ENCODE measurements at places on chromosomes 11 and 22.

DNA sequence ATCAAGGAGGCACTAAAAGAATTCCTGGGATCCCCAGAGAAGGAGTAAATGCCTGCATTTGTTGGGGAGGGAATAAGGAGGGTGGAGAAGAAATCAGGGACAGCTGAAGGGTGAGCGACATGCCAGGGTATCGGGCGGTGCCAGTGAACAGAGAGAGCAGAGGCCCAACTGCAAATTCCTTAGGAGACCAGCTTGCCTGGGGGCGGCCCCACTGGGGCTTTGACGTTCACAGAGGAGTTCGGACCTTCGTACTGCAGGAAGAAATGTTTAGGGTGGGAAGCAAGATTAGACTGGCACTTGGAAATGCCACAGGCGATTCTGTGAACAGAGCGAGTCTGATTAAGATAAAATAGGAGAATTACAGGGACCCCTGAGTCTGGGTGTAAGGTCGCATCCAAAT lies 65.1 kb upstream of the FGF3 start:
- no peak for DNase-seq

DNA sequence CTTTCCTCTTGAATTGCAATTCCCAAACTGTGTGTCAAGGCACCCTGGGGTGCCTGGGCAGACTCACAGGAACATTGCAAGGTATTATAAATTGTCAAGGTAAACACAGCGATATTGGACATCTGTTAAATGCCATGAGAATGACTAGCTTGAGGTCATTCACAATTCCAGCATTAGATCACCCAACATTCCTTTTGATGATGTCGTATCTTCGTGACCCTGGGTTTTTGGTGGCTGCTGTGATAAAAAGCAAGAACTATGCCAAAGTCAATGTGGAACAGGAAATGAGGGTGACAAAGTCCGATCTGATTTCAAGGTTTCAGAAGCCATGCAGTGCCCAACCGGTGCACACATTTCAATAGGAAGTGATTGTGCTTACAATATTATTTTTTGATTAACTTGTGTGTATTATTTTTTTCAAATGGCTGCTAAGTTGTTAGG lies 458.4 kb downstream of the MIAT start:
- DNase-seq = no peak

DNA sequence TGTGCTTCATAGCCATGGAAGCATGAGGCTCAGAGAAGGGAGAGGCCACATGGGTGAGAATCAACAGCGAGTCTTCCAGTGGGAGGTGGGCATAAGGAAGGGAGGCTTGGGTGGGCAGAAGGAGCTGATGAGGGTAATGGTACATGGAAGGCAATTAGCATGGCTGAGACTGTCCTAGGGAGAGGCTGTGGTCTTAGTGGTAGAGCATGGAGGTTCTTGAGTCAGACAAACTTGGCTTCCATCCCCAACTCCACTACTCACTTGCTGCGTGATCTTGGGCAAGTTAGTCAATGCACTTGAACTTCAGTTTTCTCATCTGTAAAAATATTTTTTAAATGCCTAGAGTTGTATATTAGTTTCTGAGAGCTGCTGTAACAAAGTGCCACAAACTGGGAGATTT lies 227.2 kb upstream of the E2F8 start:
- DNase-seq = no peak

DNA sequence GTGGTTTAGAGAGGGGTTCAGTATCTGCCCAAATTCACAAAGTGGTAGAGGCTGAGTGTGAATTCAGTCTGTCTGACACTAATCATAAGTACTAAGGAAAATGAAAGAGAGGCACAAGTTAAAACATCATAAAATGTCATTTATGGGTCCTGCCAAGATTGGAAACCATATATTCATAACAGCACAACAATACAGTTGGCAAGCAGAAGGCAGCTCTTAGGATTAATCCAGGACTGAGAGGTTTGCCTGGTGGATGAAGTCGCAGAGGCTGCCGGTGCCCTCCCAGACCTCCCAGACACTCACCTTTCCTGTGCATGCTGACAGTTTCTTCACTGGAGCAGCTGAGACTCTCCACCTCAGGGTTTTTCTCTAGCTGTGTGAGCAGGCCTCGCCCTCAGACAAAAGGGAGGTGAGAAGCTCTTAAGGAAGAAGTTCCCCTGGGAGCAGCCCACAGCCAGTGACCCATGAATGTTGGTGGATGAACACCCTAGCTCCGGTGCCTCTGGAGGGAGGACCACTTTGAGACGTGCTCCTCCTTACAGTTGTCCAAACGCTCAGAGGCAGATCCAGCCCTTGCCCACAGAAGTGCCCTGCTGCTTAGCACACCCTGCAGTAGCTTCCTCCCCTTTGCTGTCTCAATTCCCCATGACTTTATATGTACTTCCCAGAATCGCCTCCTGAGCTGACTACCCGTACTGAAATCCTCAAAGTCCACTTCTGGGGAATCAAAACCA lies 43.7 kb downstream of the MAML2 start:
- no peak for DNase-seq

- DNase-seq = no peak
These were observed 14.4 kb upstream of the SLC39A13 start for GRCh38 chr11:47394050-47394321.

GRCh38 chr22:27317096-27317495 lies 484.5 kb downstream of the MN1 start:
- no peak for DNase-seq

GRCh38 chr11:12116425-12117032 lies 6.1 kb downstream of the MICAL2 start:
- no peak for DNase-seq

DNA sequence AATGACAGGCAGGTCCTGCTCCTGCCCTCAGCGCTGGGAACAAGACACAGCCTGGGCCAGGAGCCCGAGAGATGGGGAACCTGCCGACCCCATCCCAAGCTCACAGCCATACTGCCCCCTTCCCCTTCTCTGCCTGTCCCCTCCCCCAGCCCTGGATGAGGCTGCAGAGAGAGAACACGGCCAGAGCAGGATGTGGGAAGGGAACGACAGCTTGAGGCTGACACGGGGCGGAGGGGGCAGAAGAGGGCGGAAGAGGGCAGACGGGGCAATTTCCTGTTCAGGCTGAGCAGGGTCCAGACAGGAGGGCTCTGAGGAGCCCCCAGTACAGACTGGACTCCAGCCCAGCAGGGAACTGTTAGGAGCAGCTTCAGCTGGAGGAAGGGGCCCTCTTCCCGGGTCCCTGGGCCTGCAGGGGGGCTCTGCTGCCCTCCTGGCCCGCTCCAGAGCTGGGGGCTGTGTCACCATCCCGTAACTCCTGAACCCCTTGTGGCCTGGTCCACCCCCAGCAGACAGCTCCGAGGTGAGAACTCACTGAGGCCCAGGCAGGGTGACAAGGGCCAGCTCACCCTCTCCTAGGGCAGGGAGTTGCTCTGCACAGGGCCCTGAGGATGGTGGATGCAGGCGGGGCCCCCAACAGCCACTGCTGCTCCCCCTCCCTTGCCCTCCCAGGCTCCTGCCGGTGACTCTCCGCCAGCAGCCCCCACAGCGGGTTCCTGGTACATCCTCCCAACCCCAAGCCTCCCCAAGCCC lies 5.7 kb downstream of the CTSD start:
- peak; percentile 29 for DNase-seq

GRCh38 chr22:38941488-38941987 lies 15.9 kb upstream of the APOBEC3A start:
- no peak for DNase-seq

DNA sequence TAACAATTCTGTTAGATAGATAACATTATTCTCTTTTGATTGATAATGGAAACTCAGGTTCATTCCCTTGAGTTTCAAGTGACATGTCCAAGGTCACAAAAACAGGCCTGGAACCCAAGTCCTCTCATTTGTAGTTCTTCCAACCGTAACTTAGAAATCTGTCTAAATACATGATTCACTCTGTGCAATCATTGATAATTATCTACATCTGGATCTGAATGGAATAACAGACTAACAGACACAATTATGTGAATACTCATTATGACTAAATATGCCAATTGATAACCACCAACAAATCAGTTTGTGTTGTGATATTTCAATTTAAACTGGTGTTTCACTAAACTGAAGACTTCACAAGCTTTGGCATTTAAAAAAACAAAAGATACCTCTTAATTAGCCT lies 71.0 kb downstream of the RBFOX2 start:
- no peak for DNase-seq

DNA sequence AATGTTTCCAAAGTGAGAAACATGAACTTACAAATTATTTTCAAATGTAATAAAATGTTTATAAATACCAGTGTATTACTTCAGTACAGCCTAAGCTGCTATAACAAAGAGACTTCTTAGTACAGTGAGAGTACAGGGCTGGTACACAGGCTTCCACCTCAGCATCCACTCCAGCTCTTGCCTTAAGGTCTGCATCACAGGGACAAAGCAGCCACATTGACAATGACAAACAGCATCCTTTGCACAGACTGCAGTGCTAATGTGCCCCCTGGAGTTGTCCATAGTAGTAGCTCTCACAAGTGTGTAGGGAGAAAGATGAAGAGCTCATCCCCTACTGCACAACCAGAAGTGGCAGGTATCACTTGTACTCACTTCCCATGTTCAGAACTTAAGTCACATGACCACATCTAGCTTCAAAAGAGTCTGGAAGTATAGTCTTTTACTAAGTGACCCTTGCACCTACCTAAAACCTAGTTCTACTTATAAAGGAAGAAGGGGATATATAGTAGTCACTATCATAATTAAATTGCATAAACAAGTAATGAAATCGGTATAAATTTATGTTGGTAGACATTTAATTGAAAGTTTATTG lies 10.7 kb upstream of the LIPT2 start:
- no peak for DNase-seq

DNA sequence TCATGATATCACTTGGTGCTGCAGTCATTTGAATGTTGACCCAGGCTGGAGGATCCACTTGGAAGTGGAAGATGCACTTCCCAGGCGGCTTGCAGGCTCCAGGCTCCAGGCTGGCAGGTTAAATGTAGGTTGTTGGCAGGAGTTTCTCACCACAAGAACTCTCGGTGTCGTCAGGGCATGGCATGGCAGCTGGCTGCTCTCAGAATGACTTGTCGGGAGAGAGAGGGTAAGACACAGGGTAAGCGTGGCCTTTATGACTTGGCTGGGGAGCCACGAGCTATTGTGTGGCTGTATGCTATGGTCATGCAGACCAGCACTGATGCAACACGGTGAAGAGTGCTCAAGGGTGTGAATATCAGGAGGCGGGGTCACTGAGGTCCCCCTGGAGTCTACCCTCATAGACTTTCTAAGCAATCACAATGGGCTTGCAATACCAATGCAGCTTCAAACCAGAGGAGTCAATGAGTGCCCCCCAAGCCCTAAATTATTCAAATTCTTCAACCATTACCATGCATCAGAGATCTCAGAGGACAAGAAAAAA lies 1027.7 kb downstream of the OPCML start:
- no peak for DNase-seq

- DNase-seq = no peak
These were observed 24.2 kb downstream of the FLI1 start for GRCh38 chr11:128718064-128718463.

DNA sequence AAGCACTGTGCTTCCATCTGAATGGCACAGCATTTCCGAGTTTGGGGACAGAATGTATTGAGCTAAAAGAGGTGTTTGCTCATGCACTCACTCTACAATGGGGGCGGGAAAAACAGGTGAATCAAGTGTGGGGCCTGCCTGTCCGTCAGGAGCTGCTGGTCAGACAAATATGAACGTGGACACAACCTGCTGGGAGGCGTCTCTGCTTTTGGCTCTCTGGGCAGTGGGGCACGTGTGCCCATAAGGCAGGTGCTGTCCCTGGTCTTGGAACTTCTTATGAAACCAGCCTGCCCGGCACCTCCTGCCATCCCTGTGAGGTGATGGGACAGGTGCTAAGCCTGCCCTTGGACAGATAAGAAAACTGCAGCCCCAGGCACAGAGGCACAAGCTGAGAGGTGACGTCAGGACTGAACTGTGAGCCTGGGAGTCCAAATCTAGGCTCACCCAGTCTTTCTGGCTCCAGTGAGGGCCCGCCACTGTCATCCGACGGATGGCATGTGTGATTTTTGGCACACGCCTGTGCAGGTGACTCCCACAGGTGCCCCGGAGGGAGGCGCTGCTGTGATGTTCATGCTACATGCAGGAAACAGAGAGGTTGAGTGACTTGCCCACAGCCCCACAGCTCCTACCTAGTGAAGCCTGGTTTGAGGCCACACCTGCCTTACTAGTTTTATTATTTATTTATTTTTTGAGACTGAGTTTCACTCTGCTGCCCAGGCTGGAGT lies 51.6 kb downstream of the SMIM38 start:
- DNase-seq = no peak

DNA sequence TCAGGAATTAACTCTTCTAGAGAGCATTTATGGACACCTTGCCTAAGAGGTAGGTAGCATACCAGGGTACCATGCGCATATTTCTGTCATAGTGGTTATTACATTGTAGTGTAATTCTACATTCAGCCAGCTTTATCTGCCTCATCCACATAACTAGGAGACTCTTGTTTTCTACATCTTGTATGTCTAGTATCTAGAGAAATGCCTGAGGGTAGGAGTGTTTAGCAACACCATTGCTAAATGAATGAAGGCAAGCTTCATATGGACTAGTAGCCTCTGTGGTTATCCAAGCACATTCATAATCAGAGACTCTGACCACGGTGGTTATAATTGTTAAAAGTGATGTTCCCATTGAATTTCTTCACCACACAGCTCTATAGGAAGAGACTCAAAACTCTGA lies 107.9 kb downstream of the NTM start:
- DNase-seq = no peak

DNA sequence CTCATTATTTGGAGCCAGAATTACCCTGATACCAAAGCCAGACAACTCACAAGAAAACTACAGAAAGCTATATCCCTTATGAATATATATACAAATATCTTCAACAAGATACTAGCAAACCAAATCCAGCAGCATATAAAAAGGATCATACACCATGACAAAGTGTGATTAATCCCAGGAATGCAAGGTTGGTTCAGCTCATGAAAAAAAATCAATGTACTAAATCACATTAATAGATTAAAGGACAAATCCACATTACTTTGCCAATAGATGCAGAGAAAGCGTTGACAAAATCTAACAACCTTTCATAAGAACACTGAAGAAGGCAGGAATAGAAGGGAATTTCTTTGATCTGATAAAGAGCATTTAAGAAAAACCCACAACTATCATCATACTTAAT lies 50.4 kb upstream of the TEAD1 start:
- no peak for DNase-seq

GRCh38 chr11:27934830-27935145 lies 173.2 kb downstream of the KIF18A start:
- no peak for DNase-seq

GRCh38 chr22:50716290-50717024 lies 21.5 kb upstream of the ACR start:
- no peak for DNase-seq

- DNase-seq = no peak
These were observed 19.1 kb upstream of the OOSP1 start for GRCh38 chr11:59918987-59919589.

Data from kidney (tissue), 22 donors.